GM19239 (cell line): ENCODE measurements at places on chromosomes 2 and 18.

GRCh38 chr2:160494201-160494644, 616 bp upstream of the RBMS1 start:
- DNase-seq, result no peak

DNA sequence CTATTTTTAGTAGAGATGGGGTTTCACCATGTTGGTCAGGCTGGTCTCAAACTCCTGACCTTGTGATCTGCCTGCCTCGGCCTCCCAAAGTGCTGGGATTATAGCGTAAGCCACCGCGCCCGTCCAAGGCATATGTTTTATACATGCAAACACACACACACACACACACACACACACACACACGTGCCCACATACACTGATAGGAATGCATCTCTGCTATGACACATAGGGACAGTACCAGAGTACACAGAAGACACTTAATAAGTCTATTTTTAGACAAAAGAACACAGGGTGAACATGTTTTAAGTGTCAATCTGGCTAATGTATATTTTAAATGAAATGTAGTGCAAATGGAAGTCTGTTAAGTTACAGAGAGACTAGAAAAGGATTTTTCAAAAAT, 10.7 kb upstream of the RNF103 start:
- no peak for DNase-seq

- DNase-seq, result no peak
Observed at GRCh38 chr2:126358122-126358521, 297.8 kb upstream of the GYPC start.

DNA sequence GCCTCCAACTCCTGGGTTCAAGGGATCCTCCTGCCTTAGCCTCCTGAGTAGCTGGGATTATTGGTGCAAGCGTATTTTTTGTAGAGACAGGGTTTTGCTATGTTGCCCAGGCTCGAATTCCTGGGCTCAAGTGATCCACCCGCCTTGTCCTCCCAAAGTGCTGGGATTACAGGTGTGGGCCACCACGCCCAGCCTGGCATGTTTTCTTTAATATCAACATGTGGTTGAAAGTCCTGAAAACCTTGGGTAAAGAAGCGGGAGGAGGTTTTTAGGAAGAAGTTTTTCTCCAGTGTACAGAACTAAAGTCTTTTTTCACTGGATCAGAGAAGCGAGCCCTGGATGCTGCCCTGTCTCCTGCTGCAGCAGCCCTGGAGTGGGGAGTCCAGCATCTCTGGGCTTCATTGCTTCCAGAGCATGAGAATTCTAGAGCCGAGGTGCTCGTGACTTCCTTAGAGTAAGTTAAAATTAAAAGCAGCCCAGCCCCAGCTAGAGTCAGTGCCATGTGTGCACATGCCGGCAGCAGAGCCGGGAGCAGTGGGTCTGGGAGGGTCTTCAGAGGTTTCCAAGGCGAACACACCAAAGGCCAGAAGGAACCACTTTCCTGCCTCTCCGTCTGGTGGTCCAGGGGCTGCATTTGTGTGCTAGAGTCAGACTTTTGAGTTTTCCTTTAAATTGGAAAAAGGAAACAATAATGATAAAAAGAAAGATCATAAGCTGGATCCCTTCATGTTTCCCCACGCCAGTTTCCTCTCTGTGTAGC, 31.2 kb downstream of the ITGB1BP1 start:
- DNase-seq, result no peak

DNA sequence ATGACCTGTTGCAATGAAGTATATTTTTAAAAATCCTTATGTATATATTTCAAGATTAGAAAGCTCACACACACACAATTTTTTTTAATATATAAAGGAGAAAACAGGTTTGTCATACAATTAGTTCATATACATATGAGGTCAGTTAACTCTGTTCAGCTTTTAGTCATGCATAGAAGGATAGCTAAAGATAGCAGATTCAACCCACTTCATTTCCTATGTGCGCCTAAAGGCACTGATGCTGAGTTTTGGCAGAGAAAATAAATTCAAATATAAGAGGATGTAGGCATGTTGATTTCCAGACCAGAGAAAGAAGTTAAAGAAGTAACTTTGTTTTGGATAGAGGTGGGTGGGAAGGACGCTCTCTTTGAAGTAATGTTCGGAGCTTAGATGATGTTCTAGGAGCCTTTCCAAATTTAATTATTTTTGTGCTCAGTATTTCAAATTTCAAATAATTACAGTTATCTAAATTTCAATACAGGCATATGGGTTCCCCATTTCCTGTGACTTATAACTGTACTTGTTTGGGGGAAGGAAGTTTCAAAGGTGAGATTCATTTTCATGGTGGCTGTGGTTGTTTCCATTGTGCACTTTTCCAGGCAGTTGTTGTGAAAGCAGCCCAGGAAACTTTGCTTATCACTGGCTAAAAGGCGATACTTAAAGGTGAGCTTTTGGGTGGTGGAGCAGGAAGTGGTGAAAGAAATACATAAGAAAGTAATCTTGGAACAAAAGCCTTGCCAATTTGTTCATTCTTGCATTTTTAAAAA, 523.4 kb upstream of the FANCL start:
- no peak for DNase-seq

DNA sequence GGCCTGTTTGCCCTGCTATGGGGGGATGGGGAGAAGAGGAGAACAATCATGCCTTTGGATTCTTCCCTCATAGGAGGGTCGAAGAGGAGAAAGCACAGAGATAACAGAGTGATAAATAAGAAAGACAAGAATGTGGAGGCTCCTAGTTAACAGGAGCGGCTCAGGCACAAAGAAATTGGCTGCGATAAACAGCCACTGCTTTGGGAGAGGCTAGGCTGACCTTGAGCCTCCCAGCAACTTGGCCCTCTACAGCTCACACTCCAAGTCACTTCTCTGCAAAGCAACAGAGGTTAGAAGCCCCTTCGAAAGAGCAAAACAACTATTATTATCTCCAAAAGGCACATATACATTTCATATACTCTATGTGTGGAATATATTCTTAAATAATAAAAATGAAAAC, 69.5 kb downstream of the ZBTB7C start:
- DNase-seq, result no peak

DNA sequence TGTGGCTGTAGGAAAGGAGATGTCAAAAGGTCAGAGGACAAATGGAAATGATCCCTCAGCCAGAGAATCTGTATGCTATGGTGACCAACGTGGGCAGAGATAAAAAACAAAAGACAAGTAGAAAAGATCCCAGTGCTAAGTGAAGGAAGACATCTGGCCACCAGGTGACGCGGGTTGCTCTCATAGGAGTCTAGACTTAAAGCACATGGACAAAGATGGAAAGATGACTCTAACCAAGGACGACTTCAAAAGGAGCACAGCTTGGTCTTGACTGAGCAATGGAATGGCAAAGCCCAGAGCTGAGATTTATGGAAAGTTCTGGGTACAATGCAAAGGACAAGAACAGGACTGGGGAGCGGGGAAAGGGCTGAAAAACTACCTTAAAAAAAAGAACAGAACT, 96.8 kb downstream of the CLIP4 start:
- no peak for DNase-seq

DNA sequence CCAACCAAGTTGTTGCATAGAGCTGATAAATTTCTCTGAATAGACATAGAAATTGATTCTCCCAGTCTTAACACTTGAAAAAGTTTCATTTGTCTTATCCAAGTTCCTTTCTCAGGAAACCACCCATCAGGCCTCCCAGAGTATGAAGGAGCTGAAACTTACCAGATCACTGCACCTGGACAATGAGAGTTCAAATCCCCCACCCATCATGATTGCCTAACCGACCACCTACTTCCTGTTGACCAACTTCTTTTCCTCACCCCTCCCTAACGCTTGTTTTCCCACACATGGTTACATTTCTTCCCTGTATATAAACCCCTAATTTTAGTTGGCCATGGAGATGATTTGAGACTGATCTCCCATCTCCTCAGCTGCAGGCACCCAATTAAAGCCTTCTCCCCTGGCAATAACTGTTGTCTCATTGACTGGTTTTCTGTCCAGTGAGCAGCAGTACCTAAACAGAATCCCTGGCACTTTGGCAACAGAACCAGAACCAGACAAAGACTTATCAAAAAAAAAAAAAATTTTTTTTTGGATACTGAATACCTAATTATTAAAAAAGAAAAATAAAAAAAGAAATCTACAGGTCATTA, 103.0 kb downstream of the SPIRE1 start:
- DNase-seq, result no peak

GRCh38 chr2:209307161-209308001, 116.5 kb upstream of the MAP2 start:
- no peak for DNase-seq

GRCh38 chr18:3214855-3215637, 4.7 kb downstream of the MYOM1 start:
- DNase-seq, result no peak

DNA sequence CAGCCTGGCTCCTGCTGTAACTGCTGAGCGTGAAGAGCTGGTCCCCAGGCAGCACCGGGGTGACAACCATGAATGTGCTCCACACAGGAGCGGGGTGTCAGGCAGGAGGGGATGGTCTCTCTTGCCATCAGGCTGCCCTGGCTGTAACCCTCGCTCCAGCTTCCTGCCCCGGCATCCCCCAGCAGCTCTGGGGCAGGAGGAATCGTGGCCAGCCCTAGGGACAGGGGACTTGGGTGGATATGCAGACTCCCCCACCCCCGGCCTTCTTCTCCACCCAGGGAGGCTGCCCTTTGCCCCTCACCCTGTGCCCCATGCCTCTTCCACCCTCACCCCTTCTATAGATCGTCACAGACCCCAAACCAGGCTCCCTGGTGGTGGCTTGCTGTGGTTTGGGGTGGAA, 69.4 kb upstream of the SMAD7 start:
- no peak for DNase-seq
